ENCODE measurements at places on chromosomes 2 and 18.

- H3K27me3 ChIP-seq = no peaks in the 10 kb centered on the region
- DNase-seq = no peak
- no peaks in the 10 kb centered on the region for H3K36me3 ChIP-seq
- no peak overlapping the region for H3K27ac ChIP-seq
- no peaks in the 10 kb centered on the region for H3K4me1 ChIP-seq
These were observed 185.1 kb upstream of the LHCGR start for GRCh38 chr2:48940606-48941005.

- no peaks in the 10 kb centered on the region for H3K27me3 ChIP-seq
- no peak overlapping the region for H3K4me3 ChIP-seq
These were observed 178.1 kb downstream of the RAB3GAP1 start for GRCh38 chr2:135230150-135230549.

DNA sequence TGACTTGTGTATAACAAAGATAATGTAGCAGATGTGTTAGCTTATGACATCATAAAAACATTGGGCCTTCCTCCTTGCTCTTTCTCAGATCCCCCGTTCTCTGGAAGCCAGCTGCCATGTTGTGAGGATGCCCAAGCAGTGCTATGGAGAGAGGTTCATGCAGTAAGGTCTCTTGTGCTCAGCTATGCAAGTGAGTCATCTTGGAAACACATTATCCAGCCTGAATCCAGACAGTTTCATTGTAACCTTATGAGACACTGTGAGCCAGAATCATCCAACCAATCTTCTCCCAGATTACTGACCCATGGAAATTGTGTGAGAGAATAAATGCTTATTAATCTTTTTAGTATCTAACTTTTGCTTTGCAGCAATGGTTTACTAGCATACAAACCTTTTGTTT, 60.8 kb downstream of the ST6GAL2 start:
- H3K4me3 ChIP-seq = no peak overlapping the region
- H3K36me3 ChIP-seq = no peaks in the 10 kb centered on the region
- no peak for DNase-seq

DNA sequence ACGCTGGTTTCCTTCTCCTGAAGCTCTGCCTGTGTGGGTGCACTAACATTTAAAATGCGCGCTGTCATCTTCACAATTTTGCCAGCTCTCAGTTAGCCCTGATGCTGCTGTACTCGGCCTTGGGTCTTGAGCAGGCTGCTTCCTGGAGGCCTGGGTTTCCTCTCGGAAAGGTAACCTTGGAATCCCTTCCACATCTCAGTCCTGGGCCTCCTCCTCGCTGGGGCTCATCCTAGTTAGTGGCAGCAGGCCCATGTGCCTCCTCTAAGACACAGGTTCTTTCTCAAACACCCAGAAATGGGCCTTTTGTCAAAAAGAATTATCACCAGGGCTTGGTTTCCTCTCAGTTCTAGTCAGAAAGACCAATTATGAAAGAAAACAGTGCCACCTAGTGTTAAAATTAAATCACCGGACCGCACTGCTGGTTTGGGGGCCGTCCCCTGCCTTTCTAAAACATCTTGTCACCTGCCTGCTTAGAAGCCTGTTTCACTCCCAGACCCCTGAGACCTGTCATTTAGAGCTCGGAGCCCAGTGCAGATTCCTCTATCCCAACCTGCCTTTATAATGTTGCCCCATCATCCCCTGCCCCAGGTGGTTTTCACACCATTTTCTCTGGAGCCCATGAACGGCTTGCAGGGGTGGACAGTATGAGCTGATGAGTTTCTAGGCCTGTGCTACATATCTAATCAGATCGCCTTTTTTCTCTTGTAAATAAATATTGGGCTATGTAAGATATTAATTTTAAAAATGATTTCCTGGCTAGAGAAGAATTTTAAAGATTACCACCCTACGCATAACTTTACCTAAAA, 42.4 kb downstream of the HK2 start:
- H3K4me1 ChIP-seq = no peaks in the 10 kb centered on the region
- H3K4me3 ChIP-seq = no peak overlapping the region
- H3K27ac ChIP-seq = no peak overlapping the region
- peaks cover 2% of the 10 kb centered on the region for H3K27me3 ChIP-seq
- peaks cover 3% of the 10 kb centered on the region for H3K36me3 ChIP-seq
- DNase-seq = peak; percentile 63

GRCh38 chr2:145411493-145411892, 891.6 kb upstream of the ZEB2 start:
- H3K27ac ChIP-seq = no peak overlapping the region
- no peaks in the 10 kb centered on the region for H3K36me3 ChIP-seq
- no peaks in the 10 kb centered on the region for H3K4me1 ChIP-seq
- H3K27me3 ChIP-seq = no peaks in the 10 kb centered on the region
- no peak overlapping the region for H3K4me3 ChIP-seq
- no peak for DNase-seq

- peak overlapping the region; percentile 25 for H3K27ac ChIP-seq
- H3K27me3 ChIP-seq = no peaks in the 10 kb centered on the region
- peak; percentile 49 for DNase-seq
- no peaks in the 10 kb centered on the region for H3K36me3 ChIP-seq
- H3K4me1 ChIP-seq = no peaks in the 10 kb centered on the region
These were observed 87.8 kb downstream of the LYPD1 start for GRCh38 chr2:132581991-132582738.

- peak overlapping the region; percentile 76 for H3K4me3 ChIP-seq
- H3K4me1 ChIP-seq = peaks cover 30% of the 10 kb centered on the region
- peaks cover 1% of the 10 kb centered on the region for H3K36me3 ChIP-seq
- H3K27me3 ChIP-seq = no peaks in the 10 kb centered on the region
These were observed 1.2 kb downstream of the SEMA4C start for GRCh38 chr2:96868555-96869280.

GRCh38 chr2:122061206-122061605, 305.8 kb downstream of the TSN start:
- H3K27me3 ChIP-seq = no peaks in the 10 kb centered on the region
- no peaks in the 10 kb centered on the region for H3K36me3 ChIP-seq
- H3K4me3 ChIP-seq = no peak overlapping the region
- peaks cover 4% of the 10 kb centered on the region for H3K4me1 ChIP-seq
- no peak for DNase-seq

DNA sequence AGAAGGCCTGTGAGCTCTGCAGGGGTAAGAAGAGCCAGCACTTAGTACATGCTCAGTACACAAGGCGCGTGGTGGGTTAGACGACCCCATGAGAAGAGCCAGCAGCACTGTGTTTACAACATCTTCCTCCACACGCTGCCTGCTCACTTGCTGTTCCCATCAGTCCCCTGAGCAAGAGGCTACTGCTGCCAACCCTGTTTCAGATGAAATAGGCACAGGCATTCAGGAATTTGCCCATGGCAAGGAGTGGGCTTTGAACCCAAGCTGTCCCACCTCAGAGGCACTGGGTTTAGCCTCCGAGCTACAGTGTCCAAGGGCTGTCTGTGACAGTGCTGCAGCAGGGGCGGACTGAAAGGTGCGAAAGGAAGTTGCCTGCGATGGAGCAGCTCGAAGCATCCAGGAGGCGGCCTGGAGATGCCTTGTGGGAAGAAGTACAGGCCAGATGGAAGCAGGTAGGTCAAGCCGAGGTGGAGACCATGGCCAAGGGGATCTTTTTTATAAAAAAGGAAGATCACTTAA, 121.5 kb upstream of the PXDN start:
- H3K4me3 ChIP-seq = no peak overlapping the region
- H3K36me3 ChIP-seq = no peaks in the 10 kb centered on the region
- H3K27ac ChIP-seq = no peak overlapping the region

- no peaks in the 10 kb centered on the region for H3K27me3 ChIP-seq
- no peaks in the 10 kb centered on the region for H3K4me1 ChIP-seq
- H3K4me3 ChIP-seq = no peak overlapping the region
- H3K27ac ChIP-seq = no peak overlapping the region
These were observed 6.7 kb upstream of the LRRC30 start for GRCh38 chr18:7224198-7224597.

GRCh38 chr2:15844211-15844801, 96.0 kb upstream of the MYCN start:
- no peaks in the 10 kb centered on the region for H3K36me3 ChIP-seq
- no peaks in the 10 kb centered on the region for H3K27me3 ChIP-seq
- peaks cover 2% of the 10 kb centered on the region for H3K4me1 ChIP-seq
- H3K4me3 ChIP-seq = no peak overlapping the region

All from small intestine (tissue), 16 donors.